ENCODE measurements at places on chromosomes 4 and X. TPM values are rescaled to one million over a fixed set of nuclear protein-coding genes. Genes with fewer than 3 reads are reported as not detected.

GRCh38 chr4:123380728-123381716 is 15.6 kb upstream of the SPRY1 start:
- DNase-seq = no peak
- no peaks in the 10 kb centered on the region for H3K27me3 ChIP-seq
- H3K4me3 ChIP-seq = no peak overlapping the region
- H3K36me3 ChIP-seq = no peaks in the 10 kb centered on the region
- H3K4me1 ChIP-seq = no peaks in the 10 kb centered on the region

GRCh38 chrX:134797390-134797700 is 139.1 kb upstream of the PLAC1 start:
- peak overlapping the region; percentile 81 for H3K4me3 ChIP-seq
- no peak for DNase-seq
- H3K27me3 ChIP-seq = peaks cover 38% of the 10 kb centered on the region
- H3K4me1 ChIP-seq = no peaks in the 10 kb centered on the region

DNA sequence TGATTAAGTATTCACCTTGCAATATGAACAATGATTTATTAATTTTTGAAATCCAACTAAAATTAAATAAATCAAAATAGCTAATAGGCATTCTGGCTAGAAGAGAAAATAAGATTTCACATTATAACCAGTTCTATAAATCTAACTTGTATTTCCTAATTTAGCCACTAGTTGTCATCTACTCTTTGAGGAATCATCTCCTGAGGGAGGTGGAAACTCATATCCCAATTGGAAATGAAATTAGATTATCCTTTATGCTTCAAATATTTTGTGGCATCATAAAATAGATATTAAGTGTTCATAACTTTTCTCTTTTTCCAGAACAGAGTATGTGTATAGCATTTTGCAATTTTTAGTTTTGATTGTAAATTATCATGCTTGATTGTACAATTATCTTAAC is 558.5 kb upstream of the DIAPH2 start:
- H3K4me3 ChIP-seq = no peak overlapping the region
- H3K4me1 ChIP-seq = no peaks in the 10 kb centered on the region
- H3K27ac ChIP-seq = no peak overlapping the region
- H3K36me3 ChIP-seq = no peaks in the 10 kb centered on the region
- no peaks in the 10 kb centered on the region for H3K27me3 ChIP-seq

GRCh38 chr4:37968747-37969146 is 8.5 kb downstream of the PTTG2 start:
- DNase-seq = no peak
- no peak overlapping the region for H3K4me3 ChIP-seq
- H3K27me3 ChIP-seq = no peaks in the 10 kb centered on the region
- H3K36me3 ChIP-seq = no peaks in the 10 kb centered on the region

DNA sequence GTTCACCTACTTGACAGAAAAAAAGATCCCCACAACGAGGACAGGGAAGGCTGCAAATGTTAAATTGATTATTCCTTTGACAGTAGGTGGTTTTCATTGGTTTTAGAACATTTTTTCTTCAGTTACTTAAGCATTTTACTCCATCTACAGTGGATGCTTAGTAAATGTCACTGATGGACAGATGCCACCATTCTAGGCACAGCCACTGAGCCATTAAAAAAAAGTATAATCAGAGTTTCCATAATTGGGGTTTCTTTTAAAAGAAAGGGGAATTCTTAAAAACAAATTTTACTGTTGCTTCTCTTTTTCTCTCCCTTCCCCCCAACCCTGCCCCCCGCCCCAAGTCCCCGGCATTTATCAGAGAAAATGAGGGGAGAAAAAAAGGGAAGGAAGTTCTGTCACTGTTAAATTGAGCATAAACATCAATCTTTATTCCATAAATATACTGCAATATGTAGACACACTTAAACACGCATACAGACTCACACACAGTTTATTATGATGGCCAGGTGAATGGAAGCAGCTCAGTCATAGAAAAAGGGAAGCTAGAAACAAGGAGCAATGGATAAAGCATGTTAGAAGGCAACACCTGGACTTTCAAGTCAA is 79.7 kb upstream of the PRPS2 start:
- H3K27me3 ChIP-seq = no peaks in the 10 kb centered on the region
- DNase-seq = no peak
- no peaks in the 10 kb centered on the region for H3K36me3 ChIP-seq
- H3K4me1 ChIP-seq = no peaks in the 10 kb centered on the region
- no peak overlapping the region for H3K27ac ChIP-seq

DNA sequence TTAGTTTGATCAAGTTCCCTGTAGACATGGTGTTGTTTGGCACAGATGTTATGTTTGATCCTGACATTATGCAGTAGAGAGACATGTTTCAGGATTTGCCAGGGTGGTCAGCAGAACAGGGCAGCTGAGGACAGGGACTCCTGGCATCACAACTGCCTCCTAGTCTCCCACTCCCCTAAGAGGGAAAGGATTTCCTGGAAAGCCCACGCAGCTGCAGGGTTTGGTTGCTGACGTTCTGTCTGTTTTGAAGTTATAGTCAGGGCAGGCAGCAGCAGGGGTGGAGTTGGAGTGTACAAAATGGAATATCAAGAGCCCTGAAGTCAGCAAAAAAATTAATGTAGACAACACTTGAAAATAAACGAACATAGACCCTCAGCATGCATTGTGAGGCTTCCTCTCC is 125.4 kb downstream of the CPE start:
- no peak overlapping the region for H3K4me3 ChIP-seq
- no peak for DNase-seq
- no peaks in the 10 kb centered on the region for H3K4me1 ChIP-seq
- H3K27me3 ChIP-seq = no peaks in the 10 kb centered on the region

- H3K36me3 ChIP-seq = no peaks in the 10 kb centered on the region
- H3K4me3 ChIP-seq = no peak overlapping the region
- no peak overlapping the region for H3K27ac ChIP-seq
- H3K4me1 ChIP-seq = no peaks in the 10 kb centered on the region
Measured at GRCh38 chr4:7384929-7385890, 49.5 kb downstream of the PSAPL1 start.

- no peak for DNase-seq
- no peak overlapping the region for H3K27ac ChIP-seq
- no peaks in the 10 kb centered on the region for H3K36me3 ChIP-seq
- H3K27me3 ChIP-seq = peaks cover 52% of the 10 kb centered on the region
- H3K4me1 ChIP-seq = no peaks in the 10 kb centered on the region
Measured at GRCh38 chrX:153769158-153769864, 5.3 kb downstream of the PLXNB3 start.

DNA sequence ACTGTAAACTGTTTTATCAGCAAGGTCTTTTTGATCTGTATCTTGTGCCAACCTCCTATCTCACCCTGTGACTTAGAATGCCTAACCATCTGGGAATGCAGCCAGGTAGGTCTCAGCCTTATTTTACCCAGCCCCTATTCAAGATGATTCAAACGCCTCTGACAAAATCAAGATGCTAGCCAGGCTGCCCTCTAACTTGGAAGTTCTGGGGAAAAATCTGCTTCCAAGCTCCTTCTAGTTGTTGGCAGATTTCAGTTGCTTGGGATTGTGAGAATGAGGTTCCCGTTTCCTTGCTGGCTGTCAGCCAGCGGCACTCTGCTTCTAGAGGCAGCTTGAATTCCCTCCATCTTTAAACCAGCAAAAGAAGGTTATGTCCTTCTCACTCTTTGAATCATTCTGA is 34.7 kb downstream of the LUZP4 start:
- no peak overlapping the region for H3K27ac ChIP-seq
- no peaks in the 10 kb centered on the region for H3K4me1 ChIP-seq
- no peak for DNase-seq
- peaks cover 46% of the 10 kb centered on the region for H3K27me3 ChIP-seq

DNA sequence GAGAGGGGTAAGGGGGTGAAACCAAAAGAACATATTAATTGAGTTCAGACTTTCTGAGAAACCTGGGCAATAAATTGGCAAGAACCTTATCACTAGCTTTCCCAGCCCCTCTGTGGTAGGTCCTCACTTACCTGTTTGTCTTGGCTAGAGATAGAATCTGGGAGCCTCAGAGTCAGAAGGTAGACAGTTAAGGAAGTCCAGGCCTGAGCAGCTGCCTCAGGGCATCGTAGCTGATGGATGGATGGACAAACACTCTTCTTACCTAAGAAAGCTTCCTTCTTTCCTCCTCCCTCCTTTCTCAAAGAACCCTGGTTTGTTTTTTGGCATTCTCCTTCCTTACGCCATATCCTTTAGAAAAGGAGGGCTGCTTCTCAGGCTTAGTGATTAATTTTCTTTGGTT is 24.4 kb downstream of the FRAS1 start:
- H3K27ac ChIP-seq = no peak overlapping the region
- H3K4me1 ChIP-seq = no peaks in the 10 kb centered on the region
- no peak overlapping the region for H3K4me3 ChIP-seq
- H3K36me3 ChIP-seq = no peaks in the 10 kb centered on the region
- H3K27me3 ChIP-seq = no peaks in the 10 kb centered on the region

- no peak overlapping the region for H3K27ac ChIP-seq
- peaks cover 6% of the 10 kb centered on the region for H3K27me3 ChIP-seq
- no peaks in the 10 kb centered on the region for H3K4me1 ChIP-seq
- no peak overlapping the region for H3K4me3 ChIP-seq
- H3K36me3 ChIP-seq = no peaks in the 10 kb centered on the region
Measured at GRCh38 chrX:136867096-136867491, 13.4 kb downstream of the RBMX start.

- no peak overlapping the region for H3K27ac ChIP-seq
- no peak for DNase-seq
- no peaks in the 10 kb centered on the region for H3K27me3 ChIP-seq
- no peaks in the 10 kb centered on the region for H3K36me3 ChIP-seq
- H3K4me1 ChIP-seq = no peaks in the 10 kb centered on the region
Measured at GRCh38 chr4:40811956-40812355, 62.2 kb downstream of the NSUN7 start.

- no peak overlapping the region for H3K4me3 ChIP-seq
- no peak overlapping the region for H3K27ac ChIP-seq
- H3K27me3 ChIP-seq = no peaks in the 10 kb centered on the region
- H3K4me1 ChIP-seq = no peaks in the 10 kb centered on the region
- H3K36me3 ChIP-seq = no peaks in the 10 kb centered on the region
Measured at GRCh38 chr4:148787831-148788477, 345.7 kb upstream of the NR3C2 start.

DNA sequence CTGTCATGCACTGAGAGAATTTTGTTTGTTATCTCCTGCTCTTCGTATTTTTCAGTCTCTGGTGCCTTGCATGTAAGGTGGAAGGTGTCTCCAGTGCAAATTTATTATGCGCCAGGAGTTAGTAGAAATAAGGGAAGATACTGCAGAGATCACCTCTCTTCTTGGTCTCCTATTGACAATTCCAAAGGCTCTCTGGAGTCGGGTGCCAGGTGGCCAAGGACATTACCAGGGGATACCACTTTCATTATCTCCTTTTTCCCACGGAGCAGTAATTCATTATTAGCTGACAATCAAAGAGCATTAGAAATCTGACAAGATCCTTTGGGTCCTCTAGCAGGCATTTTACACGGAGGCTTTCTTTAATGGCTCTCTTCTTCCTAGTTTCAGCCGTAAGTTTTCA is 26.0 kb downstream of the ADD1 start:
- H3K36me3 ChIP-seq = no peaks in the 10 kb centered on the region
- DNase-seq = no peak
- peaks cover 14% of the 10 kb centered on the region for H3K4me1 ChIP-seq
- no peaks in the 10 kb centered on the region for H3K27me3 ChIP-seq
- H3K4me3 ChIP-seq = no peak overlapping the region

GRCh38 chr4:11038926-11039325 is 354.4 kb upstream of the CLNK start:
- no peaks in the 10 kb centered on the region for H3K27me3 ChIP-seq
- DNase-seq = no peak
- H3K4me1 ChIP-seq = no peaks in the 10 kb centered on the region
- no peak overlapping the region for H3K4me3 ChIP-seq
- no peaks in the 10 kb centered on the region for H3K36me3 ChIP-seq

- no peak for DNase-seq
- H3K27ac ChIP-seq = no peak overlapping the region
Measured at GRCh38 chr4:102663073-102663472, 97.7 kb downstream of the MANBA start.

DNA sequence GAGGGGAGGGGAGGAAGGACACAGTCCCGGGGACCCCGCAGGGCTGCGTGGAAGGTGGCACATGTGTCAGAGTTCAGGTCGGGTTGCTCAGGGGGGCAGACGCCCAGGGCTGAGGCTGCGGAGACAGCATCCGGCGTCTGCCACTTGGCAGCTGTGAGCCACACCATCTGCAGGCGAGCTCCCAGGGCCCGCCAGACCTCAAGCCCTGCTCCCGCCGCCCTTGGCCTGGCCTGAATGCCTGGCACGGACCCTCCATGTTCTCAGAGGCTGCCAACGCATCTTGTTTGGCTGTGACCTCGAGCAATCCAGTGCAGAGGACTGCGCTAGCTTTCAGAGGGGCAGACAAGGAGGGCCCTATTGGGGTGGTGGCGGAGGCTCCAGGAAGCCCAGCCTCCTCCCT is 5.1 kb downstream of the BGN start:
- no peaks in the 10 kb centered on the region for H3K4me1 ChIP-seq
- no peak for DNase-seq
- H3K36me3 ChIP-seq = no peaks in the 10 kb centered on the region
- H3K4me3 ChIP-seq = no peak overlapping the region

GRCh38 chr4:118825799-118826198 is 10.1 kb downstream of the SEC24D start:
- no peak overlapping the region for H3K27ac ChIP-seq
- no peaks in the 10 kb centered on the region for H3K36me3 ChIP-seq
- H3K4me1 ChIP-seq = no peaks in the 10 kb centered on the region
- DNase-seq = no peak

- no peaks in the 10 kb centered on the region for H3K36me3 ChIP-seq
- no peaks in the 10 kb centered on the region for H3K27me3 ChIP-seq
- no peak for DNase-seq
- H3K4me3 ChIP-seq = no peak overlapping the region
- no peak overlapping the region for H3K27ac ChIP-seq
Measured at GRCh38 chrX:8042304-8042703, 115.1 kb upstream of the PNPLA4 start.

GRCh38 chrX:54495814-54496516 is at the start of gene FGD1:
Gene FGD1 (minus strand): TSS chrX:54496234. CDS start chrX:54495432, 802 bp downstream.
- H3K4me3 ChIP-seq = peak within 1 kb of the TSS; percentile 64
- peak; percentile 62 for DNase-seq
- no peaks in the 10 kb centered on the region for H3K36me3 ChIP-seq
- H3K4me1 ChIP-seq = no peaks in the 10 kb centered on the region
- H3K27ac ChIP-seq = peak within 1 kb of the TSS; percentile 60
- H3K27me3 ChIP-seq = peaks cover 37% of the 10 kb centered on the region

GRCh38 chr4:61662362-61662761 is 462.2 kb downstream of the ADGRL3 start:
- no peaks in the 10 kb centered on the region for H3K36me3 ChIP-seq
- no peak overlapping the region for H3K4me3 ChIP-seq
- DNase-seq = no peak

GRCh38 chr4:3781997-3782930 is 16.1 kb downstream of the ADRA2C start:
- H3K36me3 ChIP-seq = no peaks in the 10 kb centered on the region
- no peak overlapping the region for H3K27ac ChIP-seq
- H3K4me1 ChIP-seq = no peaks in the 10 kb centered on the region

AKAP4 gene
- not detected for total RNA-seq

SYAP1 gene
- 26.2 TPM for total RNA-seq

SLC10A7 gene
- total RNA-seq = 25.8 TPM

FHDC1 gene
- 0.48 TPM for total RNA-seq

PITX2 gene
- 2.6 TPM for total RNA-seq

GRIA2 gene
- 4.8 TPM for total RNA-seq

PNMA5 gene
- not detected for total RNA-seq

ZCCHC18 gene
- 5.2 TPM for total RNA-seq

F8 gene
- 30.2 TPM for total RNA-seq
